ENCODE measurements at places on chromosomes 2 and 18. TPM values are rescaled to one million over a fixed set of nuclear protein-coding genes. Genes with fewer than 3 reads are reported as not detected.

Gene HES6
- total RNA-seq = 1.8 TPM

Gene MYL1
- total RNA-seq = 926 TPM

Gene TCF7L1
- 8.0 TPM for total RNA-seq

Gene PSTPIP2
- total RNA-seq = 7.9 TPM

Gene GKN1
- total RNA-seq = not detected

Gene LAMA1
- 2.4 TPM for total RNA-seq

Gene SKOR2
- total RNA-seq = not detected

Gene RNF125
- 8.6 TPM for total RNA-seq

Gene NYAP2
- total RNA-seq = 0.30 TPM

Gene IL1R2
- total RNA-seq = 15.6 TPM

Gene KCTD1
- total RNA-seq = 14.6 TPM

Gene REG1A
- not detected for total RNA-seq

Gene IL18R1
- 4.5 TPM for total RNA-seq

Gene SKA1
- total RNA-seq = 4.1 TPM

Gene MARCHF4
- not detected for total RNA-seq

Gene ABCB11
- 0.79 TPM for total RNA-seq

Gene ATP6V1B1
- 2.3 TPM for total RNA-seq

Gene LONRF2
- total RNA-seq = 2.8 TPM

Gene ADD2
- 8.5 TPM for total RNA-seq

Gene GAL3ST2
- 0.30 TPM for total RNA-seq

Gene SCN1A
- total RNA-seq = 0.10 TPM

Gene HOXD3
- 9.7 TPM for total RNA-seq

Gene EVA1A
- total RNA-seq = 10.7 TPM

Gene RUFY4
- total RNA-seq = 0.10 TPM

Gene ACTG2
- 5.1 TPM for total RNA-seq

Gene BOLL
- total RNA-seq = 0.10 TPM

Gene TMEM169
- 0.69 TPM for total RNA-seq

Gene ELOA2
- not detected for total RNA-seq

Gene SERPINB11
- total RNA-seq = not detected

Gene DHX57
- 20.3 TPM for total RNA-seq

Gene C2orf42
- total RNA-seq = 11.5 TPM

Gene DES
- total RNA-seq = 318 TPM

Gene MROH2A
- 0.49 TPM for total RNA-seq

Gene MTX2
- total RNA-seq = 24.3 TPM

Gene KCNG2
- 0.49 TPM for total RNA-seq

Gene C1QL2
- total RNA-seq = 0.10 TPM

Gene MMADHC
- total RNA-seq = 92.2 TPM

Gene GATA6
- total RNA-seq = 2.2 TPM

Gene STAMBP
- total RNA-seq = 15.5 TPM

Gene TXNDC2
- total RNA-seq = not detected

Gene NT5C1B
- total RNA-seq = not detected

Gene SIX3
- not detected for total RNA-seq

Gene IL37
- 2.0 TPM for total RNA-seq

Gene AGFG1
- 27.1 TPM for total RNA-seq

Gene RNF152
- total RNA-seq = 60.2 TPM

Gene ANKRD62
- total RNA-seq = not detected

Gene PROKR1
- 0.10 TPM for total RNA-seq

Gene OTX1
- total RNA-seq = 1.1 TPM

Gene ANKRD30BL
- 1.4 TPM for total RNA-seq

Gene TGFA
- total RNA-seq = 21.8 TPM

Gene CRIM1
- total RNA-seq = 78.7 TPM

Gene C1GALT1C1L
- total RNA-seq = 0.89 TPM

All from skin of body (tissue), 3 donors.